ENCODE measurements at places on chromosomes 11 and 22.

DNA sequence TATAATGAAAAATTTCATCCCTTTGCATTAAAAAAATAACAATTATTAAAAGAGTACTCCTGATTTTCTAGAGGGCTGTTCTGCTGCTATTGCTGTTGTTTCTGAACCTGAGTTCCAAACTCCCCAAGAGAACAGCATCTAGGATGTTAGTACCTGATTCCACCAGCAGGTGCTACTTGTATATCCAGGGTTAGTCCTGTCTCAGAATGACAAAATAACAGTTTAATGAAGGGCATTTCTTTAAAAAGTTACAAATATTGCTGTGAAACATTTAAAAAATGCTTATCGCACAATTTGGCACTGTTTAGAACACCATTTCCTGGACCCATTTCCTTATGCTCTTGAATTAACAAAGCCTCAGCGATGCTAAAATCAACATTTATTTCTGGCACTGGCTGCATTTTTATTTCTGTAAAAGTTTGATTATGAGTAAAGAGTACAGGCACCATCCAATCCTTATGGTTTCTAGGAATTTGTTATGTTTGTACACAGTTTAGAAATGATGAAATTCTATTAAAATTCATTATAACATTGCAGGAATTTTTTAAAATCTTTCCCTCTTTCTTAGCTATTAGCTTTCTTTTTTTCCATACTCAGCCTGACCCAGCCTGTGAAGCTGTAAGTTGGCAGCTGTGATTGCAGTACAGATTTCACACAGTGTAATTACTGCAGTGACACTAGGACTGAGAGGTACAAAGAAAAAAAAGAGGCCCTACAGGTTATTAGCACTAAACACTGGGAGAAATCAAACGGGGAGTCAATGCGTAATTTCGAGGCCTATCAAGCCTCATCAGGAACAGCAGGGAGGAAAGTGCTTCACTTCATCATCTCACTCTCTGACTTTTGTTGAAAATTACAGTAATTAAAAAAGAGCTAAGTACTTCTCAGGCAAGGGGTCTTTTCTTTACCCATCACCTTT, 208.8 kb downstream of the DCDC1 start:
- DNase-seq, result no peak

GRCh38 chr11:7506243-7506642, 7.6 kb upstream of the PPFIBP2 start:
- DNase-seq, result no peak

- no peak for DNase-seq
These were observed 9.6 kb downstream of the C11orf96 start for GRCh38 chr11:43952020-43952400.

GRCh38 chr22:42645938-42646568, 3.1 kb downstream of the CYB5R3 start:
- no peak for DNase-seq

GRCh38 chr11:129840236-129840635, 24.6 kb downstream of the TMEM45B start:
- no peak for DNase-seq

Measured in stimulated activated CD8-positive, alpha-beta memory T cell treated with anti-CD3 and anti-CD28 coated beads, Interleukin-4, amount 100 ng/mL, for 1 hour (primary cell).